ENCODE measurements at places on chromosomes 5 and 9. TPM values are rescaled to one million over a fixed set of nuclear protein-coding genes. Genes with fewer than 3 reads are reported as not detected.

The C5orf58 gene
- not detected for total RNA-seq

The DTWD2 gene
- total RNA-seq = 15.5 TPM

The FOXD4L5 gene
- 0.46 TPM for total RNA-seq

The CRHBP gene
- total RNA-seq = 17.8 TPM

The SLC44A1 gene
- 44.5 TPM for total RNA-seq

The C9orf50 gene
- total RNA-seq = 0.23 TPM

The MLANA gene
- not detected for total RNA-seq

The NTRK2 gene
- 272 TPM for total RNA-seq

The TSLP gene
- 0.23 TPM for total RNA-seq

The FAT2 gene
- 7.2 TPM for total RNA-seq

The BAAT gene
- total RNA-seq = 0.23 TPM

The LVRN gene
- 1.8 TPM for total RNA-seq

The QRFP gene
- not detected for total RNA-seq

The DMGDH gene
- total RNA-seq = 3.7 TPM

The SMIM27 gene
- total RNA-seq = 6.0 TPM

The PCDHGA1 gene
- 4.2 TPM for total RNA-seq

The PCDHA6 gene
- total RNA-seq = 26.3 TPM

The SLC6A3 gene
- total RNA-seq = 12.5 TPM

The TRUB2 gene
- 18.0 TPM for total RNA-seq

The C6 gene
- total RNA-seq = 1.6 TPM

The COL23A1 gene
- 4.2 TPM for total RNA-seq

The MZB1 gene
- total RNA-seq = not detected

The IL31RA gene
- 0.23 TPM for total RNA-seq

The PCDHA5 gene
- total RNA-seq = 9.9 TPM

The MYMK gene
- not detected for total RNA-seq

The GPRIN1 gene
- 67.8 TPM for total RNA-seq

The SCGB3A2 gene
- total RNA-seq = not detected

The ARHGEF37 gene
- 3.0 TPM for total RNA-seq
